ENCODE measurements at places on chromosomes 5 and 9. TPM values are rescaled to one million over a fixed set of nuclear protein-coding genes. Genes with fewer than 3 reads are reported as not detected.

- DNase-seq, result no peak
Measured at GRCh38 chr9:81118416-81118815, 570.9 kb downstream of the TLE1 start.

Gene HEMGN
- not detected for total RNA-seq

Gene CCDC69
- total RNA-seq, result 287 TPM

Gene ENTPD8
- not detected for total RNA-seq

Gene C9orf152
- not detected for total RNA-seq

DNA sequence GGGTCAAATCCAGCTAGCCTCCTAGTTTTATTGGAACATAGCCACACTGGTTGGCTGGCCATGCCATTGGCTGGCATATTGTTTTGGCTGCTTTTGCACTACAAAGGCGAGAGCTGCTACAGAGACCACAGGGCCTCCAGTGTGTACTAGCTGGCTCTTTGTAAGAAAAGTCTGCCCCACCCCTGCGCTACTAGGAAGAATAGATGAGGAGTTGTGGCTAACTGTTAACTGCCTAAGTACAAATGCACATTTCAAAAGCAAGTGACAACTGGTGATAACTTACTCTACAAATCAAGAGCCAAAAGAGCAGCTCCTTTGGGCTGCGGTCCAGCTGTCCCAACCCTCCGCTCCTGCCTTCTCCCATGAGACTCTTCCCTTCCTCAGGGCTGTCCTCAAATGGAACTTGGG is 63.9 kb downstream of the SERINC5 start:
- no peak for DNase-seq

DNA sequence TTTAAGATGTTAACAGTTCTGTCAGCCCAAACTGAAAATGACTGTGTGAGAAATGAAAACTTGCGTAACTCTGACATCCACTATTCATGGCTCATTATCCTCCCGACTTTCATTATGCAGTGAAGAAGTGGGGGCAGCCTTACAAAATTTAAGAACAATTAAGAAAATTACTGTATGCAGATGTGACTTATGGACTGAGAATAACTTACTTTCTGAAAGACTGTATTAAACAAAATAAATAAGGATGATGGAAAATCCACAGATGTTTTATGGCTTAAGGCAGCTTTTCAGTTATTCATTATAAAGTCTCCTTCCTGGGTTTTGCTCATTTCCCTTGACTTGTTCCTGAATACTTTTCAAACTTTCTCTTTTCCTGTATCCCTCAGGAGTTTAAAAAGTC is 55.2 kb downstream of the GRIN3A start:
- DNase-seq, result no peak

GRCh38 chr9:7892975-7893374 is 93.4 kb upstream of the DMAC1 start:
- DNase-seq, result no peak

DNA sequence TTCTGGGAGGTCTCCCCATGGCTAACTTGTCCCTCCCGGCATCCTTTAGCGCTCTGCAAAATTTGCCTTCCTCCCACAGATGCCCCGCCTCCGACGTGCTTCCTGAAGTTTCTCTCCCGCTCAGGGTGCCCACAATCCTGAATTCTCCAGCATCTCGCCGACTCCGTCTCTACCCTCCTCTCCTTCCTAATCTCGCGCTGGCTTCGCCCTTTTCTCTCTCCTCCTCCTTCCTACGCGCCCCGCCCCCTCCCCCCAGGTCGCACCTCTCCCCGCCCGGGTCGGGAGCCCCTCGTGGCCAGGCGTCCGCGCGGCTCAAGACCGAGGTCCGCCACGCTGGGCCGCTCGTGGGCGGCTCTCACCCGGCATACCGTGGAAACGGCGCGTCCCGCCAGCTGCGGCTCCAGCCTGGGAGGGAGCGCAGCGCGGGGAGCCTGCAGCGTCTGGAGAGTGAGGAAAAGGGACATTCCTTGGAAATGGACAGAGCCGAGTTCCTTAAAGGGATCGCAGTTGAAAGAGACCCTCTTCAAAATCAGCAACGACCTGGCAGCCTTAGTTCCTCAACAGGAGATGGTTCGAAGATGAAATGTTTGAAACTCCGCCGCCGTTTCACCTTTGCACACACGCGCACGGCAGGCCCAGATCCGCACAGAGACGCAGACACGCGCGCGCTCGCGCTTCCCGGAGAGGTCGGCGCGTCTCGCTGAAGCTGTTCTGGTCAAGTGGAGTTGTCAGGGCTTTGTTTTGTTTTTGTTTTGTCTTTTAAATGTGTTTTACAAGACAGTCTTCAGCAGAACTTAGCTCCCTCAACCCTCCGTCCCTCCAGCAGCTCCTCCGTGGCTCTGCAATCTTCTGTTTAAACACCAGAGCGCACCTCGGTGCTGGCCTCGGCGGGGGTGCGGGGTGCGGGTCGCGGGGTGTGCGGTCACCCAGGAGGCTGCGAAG is 5.0 kb upstream of the IRX2 start:
- no peak for DNase-seq

Data from omental fat pad (tissue), 4 donors.